Natural killer cell treated with Interleukin-12 subunit alpha and Interleukin-12 subunit beta and Interleukin-15 and Interleukin-18, amount 100 ng/mL, for 72 hours (primary cell): ENCODE measurements at places on chromosomes 1 and 21. TPM values are rescaled to one million over a fixed set of nuclear protein-coding genes. Genes with fewer than 3 reads are reported as not detected.
A peak's percentile ranks its signal among the peaks of the same experiment; 100 is the strongest.

GRCh38 chr21:37748351-37748750, 167.9 kb downstream of the KCNJ6 start:
- H3K27ac ChIP-seq: no peak overlapping the region
- H3K4me1 ChIP-seq: no peaks in the 10 kb centered on the region
- DNase-seq: no peak
- peaks cover 37% of the 10 kb centered on the region for H3K27me3 ChIP-seq
- no peak overlapping the region for H3K4me3 ChIP-seq

DNA sequence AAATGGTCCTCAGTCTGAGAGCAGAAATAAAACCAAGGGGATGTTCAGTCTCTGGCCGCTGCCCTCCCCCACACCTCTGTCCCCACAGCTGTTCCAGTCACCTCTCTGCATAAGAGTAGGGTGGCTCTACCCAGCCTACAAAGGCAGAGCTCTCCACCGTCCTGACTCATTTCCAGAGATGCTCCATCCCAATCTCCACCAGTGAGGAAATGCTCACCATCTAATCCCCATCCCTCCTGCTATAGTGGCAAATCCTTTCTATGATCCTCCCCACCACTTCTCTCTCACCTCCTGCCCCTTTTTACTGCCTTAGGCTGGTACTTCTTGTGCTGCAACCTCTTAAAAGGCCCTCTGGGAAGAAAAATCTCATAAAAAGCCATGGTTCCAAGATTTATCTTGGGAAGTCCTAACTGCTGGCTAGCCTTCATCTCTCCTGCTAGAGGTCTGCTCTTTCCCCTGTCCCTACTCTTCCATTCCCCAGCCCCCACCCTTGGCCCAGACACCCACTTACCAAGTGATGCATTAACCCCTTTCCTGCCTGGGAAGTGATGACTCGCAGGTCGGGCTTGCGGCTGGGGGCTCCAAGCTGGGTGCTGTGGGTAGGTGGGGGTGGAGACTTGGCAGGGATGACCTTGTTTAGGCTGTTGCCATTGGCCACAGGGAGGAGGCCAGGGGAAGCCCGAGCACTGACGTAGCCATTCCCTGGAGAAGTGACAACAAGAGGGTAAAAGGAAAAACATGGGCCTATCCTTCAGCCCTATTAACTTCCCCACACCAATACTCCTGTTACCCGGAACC, 23.9 kb downstream of the MEF2D start:
- H3K36me3 ChIP-seq: peaks cover 24% of the 10 kb centered on the region
- no peaks in the 10 kb centered on the region for H3K27me3 ChIP-seq
- H3K4me3 ChIP-seq: no peak overlapping the region
- no peak for DNase-seq
- H3K27ac ChIP-seq: peak overlapping the region; percentile 8
- H3K4me1 ChIP-seq: peaks cover 39% of the 10 kb centered on the region

GRCh38 chr1:76190749-76191424, 116.3 kb downstream of the ST6GALNAC3 start:
- no peak for DNase-seq
- H3K27me3 ChIP-seq: peaks cover 9% of the 10 kb centered on the region
- no peaks in the 10 kb centered on the region for H3K36me3 ChIP-seq
- no peak overlapping the region for H3K27ac ChIP-seq
- H3K4me3 ChIP-seq: no peak overlapping the region

GRCh38 chr21:42527127-42527488, 13.5 kb downstream of the SLC37A1 start:
- H3K27me3 ChIP-seq: no peaks in the 10 kb centered on the region
- peak overlapping the region; percentile 75 for H3K4me3 ChIP-seq
- DNase-seq: no peak
- H3K27ac ChIP-seq: peak overlapping the region; percentile 66

DNA sequence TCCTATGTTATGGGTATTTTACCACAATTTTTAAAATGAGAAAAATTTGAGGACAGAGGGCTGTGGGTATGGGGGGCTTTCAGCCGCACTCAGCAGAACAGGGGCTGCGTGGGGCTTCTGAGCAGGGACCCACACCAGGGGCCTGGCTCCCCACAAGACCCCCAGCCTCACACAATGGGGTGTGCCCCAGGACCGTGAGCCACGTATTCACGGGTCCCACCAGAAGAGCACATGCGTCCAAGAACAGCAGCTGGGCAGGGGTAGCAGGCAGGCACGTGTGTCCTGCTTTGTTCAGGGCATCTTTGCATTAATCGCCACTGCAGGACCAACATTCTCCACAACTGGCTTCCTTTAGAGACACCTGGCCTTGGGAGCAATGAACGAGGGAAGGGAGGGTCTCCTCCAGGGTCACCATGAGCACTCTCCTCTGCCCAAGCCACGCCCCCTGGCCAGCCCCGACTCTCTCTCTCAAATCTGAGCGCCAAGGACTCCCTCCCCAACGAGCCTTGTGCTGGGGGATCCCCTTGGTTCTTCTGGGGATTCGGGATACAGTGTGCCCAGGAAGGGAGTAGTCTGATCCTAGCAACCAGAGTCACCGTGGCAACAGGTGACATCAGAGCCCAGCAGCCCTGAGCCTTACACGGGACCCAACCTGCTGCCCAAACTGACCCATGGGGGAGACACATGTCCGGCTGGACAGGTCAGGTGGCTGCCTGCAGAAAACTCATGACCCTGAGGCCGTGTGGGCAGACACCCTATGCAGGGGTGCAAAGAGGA, 7.4 kb upstream of the ARF1 start:
- H3K36me3 ChIP-seq: no peaks in the 10 kb centered on the region
- DNase-seq: no peak
- H3K27ac ChIP-seq: no peak overlapping the region
- no peaks in the 10 kb centered on the region for H3K27me3 ChIP-seq
- no peaks in the 10 kb centered on the region for H3K4me1 ChIP-seq

DNA sequence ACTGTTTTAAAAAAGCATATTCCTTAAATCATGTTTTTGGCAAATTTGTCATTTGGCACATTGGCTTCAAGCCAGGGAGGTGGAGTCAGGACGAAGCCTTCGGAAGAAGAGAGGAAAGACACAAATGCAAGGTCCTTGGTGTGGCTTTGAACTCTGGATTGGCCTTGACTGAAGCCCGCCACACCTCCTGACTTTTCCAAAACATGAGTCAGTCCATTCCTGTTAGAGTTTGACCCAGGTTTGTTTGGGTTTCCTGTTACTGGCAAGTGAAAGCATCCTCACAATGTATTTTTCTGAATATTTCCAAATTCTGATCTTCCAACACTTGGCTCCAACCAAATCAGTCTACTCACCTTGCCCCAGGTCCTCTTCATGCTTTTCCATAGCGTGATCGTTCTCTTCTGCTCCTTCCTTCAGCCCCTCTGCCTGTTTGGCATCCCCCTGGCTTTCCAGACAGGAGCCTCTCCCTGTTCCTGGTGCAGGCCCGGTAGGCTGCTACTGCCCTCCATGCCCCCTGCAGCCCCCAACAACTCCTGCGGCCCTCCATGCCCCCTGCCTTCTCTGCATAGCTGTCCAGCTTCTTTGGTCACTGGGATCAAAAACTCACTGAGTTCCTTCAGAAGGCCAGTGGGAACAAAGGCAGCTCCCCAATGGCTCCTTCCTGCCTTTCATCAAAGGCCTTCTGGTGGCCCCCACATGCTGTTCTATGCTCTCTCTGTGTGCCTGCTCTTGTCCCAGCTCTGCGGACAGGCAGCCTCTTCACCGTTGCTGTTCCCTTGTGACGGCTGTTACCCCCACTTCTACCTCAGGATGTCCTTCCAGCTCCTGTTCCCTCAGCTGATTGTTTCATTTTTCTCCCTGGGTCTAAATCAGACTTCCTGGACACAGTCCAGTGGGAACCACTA, 30.4 kb upstream of the SLC30A1 start:
- no peaks in the 10 kb centered on the region for H3K36me3 ChIP-seq
- DNase-seq: no peak
- no peak overlapping the region for H3K4me3 ChIP-seq
- no peak overlapping the region for H3K27ac ChIP-seq
- H3K27me3 ChIP-seq: no peaks in the 10 kb centered on the region

DNA sequence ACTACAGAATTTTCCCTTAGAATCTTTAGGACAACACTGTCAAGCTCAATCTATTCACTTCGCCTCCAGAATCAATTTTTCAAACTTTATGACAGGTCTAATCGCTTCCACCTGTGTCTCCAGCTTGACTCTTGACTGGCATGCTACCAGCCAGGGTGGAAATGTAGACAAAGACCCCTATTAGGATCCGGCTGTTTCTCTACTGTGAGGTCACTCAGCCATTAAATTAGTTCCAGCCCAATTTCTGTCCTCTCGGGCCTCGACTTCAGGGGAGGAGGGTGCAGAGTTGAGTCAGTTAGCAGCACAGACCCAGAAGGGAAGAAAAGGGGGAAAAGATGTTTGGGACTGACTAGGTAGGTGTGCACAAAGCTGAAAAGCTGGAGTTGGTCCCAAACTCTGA, 78.5 kb downstream of the HLCS start:
- H3K27ac ChIP-seq: no peak overlapping the region
- no peaks in the 10 kb centered on the region for H3K27me3 ChIP-seq
- no peaks in the 10 kb centered on the region for H3K4me1 ChIP-seq
- H3K36me3 ChIP-seq: peaks cover 11% of the 10 kb centered on the region
- H3K4me3 ChIP-seq: no peak overlapping the region

DNA sequence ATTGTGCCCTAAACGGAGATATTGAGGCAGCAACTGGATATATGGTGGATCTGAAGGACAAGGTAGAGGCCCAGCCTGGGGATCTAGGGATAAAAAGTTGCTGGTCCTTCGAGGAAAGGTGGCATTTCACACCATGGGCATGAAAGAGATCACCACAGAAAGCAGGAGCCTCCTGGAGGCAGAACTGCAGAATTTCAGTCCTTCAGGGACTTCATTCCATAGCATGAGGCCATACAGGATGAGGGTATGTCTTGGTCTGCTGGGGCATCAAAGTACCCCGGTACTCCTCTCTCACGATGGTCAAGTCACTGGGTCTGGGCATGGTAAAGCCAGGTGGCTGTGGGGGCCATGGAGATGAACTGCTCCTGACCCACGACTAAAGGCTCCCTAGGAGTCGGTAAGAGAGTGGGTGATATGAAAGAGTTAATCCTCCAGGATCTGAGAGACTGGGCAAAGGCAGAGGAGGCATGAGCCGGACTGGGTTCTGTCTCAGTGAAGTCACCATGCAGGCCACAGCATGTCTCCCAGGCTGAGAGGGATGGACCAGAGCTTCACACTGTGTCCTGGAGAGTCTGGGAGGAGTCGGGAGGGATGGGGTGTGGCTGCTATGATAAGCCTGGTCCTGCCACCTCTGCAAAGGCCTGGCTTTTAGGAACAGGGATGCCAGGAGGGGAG, 5.8 kb upstream of the SPRR5 start:
- no peak overlapping the region for H3K27ac ChIP-seq
- no peak for DNase-seq
- H3K4me3 ChIP-seq: no peak overlapping the region

DNA sequence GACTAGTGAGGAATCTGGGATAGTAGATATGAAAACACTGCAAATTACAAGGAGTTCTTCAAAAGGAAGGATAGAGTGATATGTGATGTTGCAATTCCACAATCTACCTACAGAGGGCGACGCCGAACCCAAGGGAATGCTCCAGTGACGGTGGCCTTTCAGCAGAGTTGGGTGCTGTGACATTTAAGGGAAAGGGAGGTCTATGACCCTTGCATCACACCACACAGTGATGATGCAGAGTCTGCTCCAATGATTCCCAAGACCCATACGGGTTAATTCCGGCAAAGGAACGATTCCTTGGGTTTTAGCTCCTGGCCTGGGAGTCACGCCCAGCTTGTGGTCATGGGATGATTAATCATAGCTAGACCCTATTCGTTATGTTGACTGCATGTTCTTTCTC, 123.0 kb upstream of the IGSF21 start:
- no peak overlapping the region for H3K4me3 ChIP-seq
- H3K36me3 ChIP-seq: no peaks in the 10 kb centered on the region
- H3K27me3 ChIP-seq: peaks cover 16% of the 10 kb centered on the region
- H3K27ac ChIP-seq: no peak overlapping the region
- no peaks in the 10 kb centered on the region for H3K4me1 ChIP-seq
- no peak for DNase-seq

DNA sequence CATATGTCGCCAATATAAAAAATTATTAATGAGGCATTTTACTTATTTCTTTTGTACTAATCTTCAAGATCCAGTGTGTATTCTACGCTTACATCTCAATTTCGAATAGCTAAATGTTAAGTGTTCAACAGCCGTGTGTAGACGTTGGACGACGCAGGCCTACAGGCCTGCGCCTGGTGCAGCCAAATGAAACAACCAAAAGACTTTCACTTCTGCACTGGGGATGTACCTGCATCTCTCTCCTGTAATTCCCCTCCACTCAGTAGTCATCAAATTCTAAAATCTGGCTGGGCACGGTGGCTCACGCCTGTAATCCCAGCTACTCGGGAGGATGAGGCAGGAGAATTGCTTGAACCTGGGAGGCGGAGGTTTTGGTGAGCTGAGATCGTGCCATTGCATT, 76.8 kb upstream of the HNRNPU start:
- DNase-seq: no peak
- no peaks in the 10 kb centered on the region for H3K4me1 ChIP-seq
- no peak overlapping the region for H3K27ac ChIP-seq
- H3K4me3 ChIP-seq: no peak overlapping the region
- H3K36me3 ChIP-seq: no peaks in the 10 kb centered on the region

Gene SPRR1A
- total RNA-seq: not detected

Gene TSTD1
- 10.5 TPM for total RNA-seq

Gene LCE3E
- not detected for total RNA-seq

Gene DNAJC16
- 23.7 TPM for total RNA-seq
